ENCODE measurements at places on chromosomes 7 and 10. TPM values are rescaled to one million over a fixed set of nuclear protein-coding genes. Genes with fewer than 3 reads are reported as not detected.

DNA sequence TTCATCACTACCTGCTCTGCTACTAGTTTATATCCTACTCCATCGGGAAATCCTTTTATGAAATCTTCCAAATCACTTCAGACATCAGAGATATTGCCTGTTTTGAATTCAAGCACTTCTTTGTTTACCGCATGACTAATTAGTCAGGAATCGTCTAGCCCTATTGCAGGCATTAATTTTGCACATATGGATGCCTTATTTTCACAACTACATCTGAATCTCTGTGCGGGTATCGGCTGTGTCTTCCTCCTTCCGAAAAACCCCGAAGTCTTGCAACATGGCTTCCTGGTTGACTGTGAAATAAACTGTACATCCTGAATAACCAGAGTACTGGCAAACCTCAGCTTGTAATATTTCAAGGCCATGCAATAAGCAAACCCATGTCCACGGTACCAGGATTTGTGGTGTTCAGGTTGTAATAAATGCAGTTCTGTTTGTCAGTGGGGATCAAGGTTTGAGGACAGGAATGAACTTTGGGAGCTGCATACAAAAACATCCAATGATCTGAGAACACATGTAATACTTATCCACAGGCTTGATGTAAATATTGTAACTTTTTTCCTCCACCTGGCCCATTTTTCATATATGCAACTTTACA lies 642.1 kb downstream of the PARD3 start:
- peaks cover 8% of the 10 kb centered on the region for H3K27me3 ChIP-seq
- H3K4me3 ChIP-seq, result no peak overlapping the region
- DNase-seq, result no peak
- no peaks in the 10 kb centered on the region for H3K4me1 ChIP-seq
- H3K27ac ChIP-seq, result no peak overlapping the region
- no peaks in the 10 kb centered on the region for H3K36me3 ChIP-seq

- no peak overlapping the region for H3K4me3 ChIP-seq
- peak overlapping the region; percentile 67 for H3K27ac ChIP-seq
- DNase-seq, result no peak
- no peaks in the 10 kb centered on the region for H3K27me3 ChIP-seq
- H3K4me1 ChIP-seq, result peaks cover 28% of the 10 kb centered on the region
- H3K36me3 ChIP-seq, result peaks cover 38% of the 10 kb centered on the region
These were observed 20.1 kb downstream of the UPP1 start for GRCh38 chr7:48108959-48109847.

DNA sequence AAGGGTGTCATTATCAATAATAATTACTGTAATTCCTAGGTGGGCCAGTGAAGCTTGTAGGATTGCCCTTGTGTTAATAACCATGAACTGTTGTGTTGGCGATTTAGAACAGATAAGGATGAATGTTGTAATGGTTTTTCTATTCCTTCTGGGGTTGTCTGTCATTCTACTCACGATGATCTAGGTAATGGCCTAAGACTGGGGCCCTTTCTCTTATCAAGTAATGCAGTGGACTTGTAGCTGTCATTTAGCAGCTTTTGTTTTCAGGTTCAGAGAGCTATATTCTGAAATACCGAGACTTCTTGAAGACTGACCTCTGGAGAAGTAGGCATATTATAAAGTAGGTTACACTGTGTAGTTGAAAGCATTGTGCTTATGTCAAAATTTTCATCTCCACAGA lies 110.2 kb downstream of the TAF3 start:
- no peak overlapping the region for H3K27ac ChIP-seq
- no peaks in the 10 kb centered on the region for H3K36me3 ChIP-seq
- no peaks in the 10 kb centered on the region for H3K27me3 ChIP-seq
- H3K4me1 ChIP-seq, result peaks cover 8% of the 10 kb centered on the region

GRCh38 chr10:89942217-89942616 lies 240.8 kb downstream of the KIF20B start:
- H3K27me3 ChIP-seq, result no peaks in the 10 kb centered on the region
- no peak for DNase-seq
- no peaks in the 10 kb centered on the region for H3K4me1 ChIP-seq
- H3K4me3 ChIP-seq, result no peak overlapping the region
- no peak overlapping the region for H3K27ac ChIP-seq

DNA sequence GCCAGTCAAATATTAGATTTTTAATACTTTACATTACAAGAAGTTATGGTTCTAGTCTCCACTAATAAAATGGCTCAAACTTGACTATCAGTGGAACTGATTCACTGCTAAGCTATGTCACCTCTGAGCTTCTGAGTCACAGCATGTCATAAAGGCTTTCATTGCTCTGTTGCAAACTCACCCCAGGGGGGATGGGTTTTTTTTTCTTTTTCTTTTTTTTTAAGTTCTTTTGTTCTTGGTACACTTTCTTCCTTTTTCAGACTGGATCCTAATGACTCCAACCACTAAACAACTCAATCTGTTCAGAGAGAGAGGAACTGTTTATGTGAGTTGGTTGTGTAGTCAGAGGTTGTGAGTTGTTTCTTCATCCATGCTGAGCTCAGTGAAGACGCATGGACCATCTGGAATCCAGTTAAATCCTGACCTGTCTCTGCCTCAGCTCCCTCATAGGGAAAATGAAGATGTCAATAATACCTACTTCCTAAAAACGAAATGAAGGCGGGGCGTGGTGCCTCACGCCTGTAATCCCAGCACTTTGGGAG lies 11.0 kb downstream of the MYOF start:
- no peaks in the 10 kb centered on the region for H3K36me3 ChIP-seq
- no peaks in the 10 kb centered on the region for H3K27me3 ChIP-seq
- H3K4me1 ChIP-seq, result no peaks in the 10 kb centered on the region
- no peak overlapping the region for H3K4me3 ChIP-seq
- no peak for DNase-seq

DNA sequence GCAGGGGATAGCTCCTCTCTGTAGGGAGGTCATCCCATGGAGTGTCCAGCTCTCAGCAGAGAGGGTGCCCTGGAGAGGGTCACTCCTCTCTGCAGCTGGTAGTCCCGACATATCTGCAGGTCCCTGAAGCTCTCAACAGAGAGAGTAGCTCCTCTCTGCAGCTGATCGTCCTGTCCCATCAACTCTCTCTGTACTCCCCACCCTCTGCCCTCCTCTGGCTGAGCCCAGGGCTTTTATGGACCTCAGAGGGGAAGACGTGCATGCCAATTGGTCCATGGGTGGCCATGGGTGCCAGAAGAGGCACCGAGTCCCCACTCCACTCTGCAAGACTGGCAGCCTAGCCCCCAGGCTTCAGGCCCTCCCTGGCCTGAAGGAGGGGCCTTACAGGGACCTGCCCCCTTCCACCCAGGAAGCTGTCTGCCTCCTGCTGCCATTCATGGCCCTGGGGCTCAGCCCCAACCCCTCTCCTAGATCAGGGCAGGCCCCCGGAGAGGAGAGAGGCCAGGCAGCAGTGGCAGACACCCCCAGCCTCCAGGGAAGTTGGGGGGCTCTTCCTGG lies 9.0 kb upstream of the BLVRA start:
- H3K4me3 ChIP-seq, result no peak overlapping the region
- H3K27ac ChIP-seq, result no peak overlapping the region
- DNase-seq, result no peak
- peaks cover 5% of the 10 kb centered on the region for H3K27me3 ChIP-seq

DNA sequence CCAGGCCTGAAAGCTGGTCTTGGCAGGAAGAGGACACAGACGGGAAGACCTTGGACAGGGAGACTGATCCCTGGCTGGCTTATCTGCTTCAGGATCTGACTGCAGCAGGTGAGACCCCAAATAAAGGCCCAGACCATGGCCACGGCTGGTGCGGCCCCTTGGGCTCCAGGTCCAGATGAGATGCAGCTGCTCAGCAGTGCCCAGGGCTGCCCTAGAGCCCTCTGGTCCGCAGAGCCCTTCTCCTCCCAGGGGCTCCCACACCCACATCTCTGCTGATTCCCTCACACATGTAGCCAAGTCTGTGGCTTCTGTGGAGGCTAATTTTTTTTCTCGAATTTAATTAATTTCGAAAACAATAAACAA lies 46.3 kb downstream of the VIPR2 start:
- H3K4me1 ChIP-seq, result no peaks in the 10 kb centered on the region
- no peak overlapping the region for H3K4me3 ChIP-seq
- no peak for DNase-seq
- no peaks in the 10 kb centered on the region for H3K27me3 ChIP-seq
- H3K36me3 ChIP-seq, result peaks cover 4% of the 10 kb centered on the region

GRCh38 chr7:52088008-52088901 lies 771.6 kb upstream of the COBL start:
- no peaks in the 10 kb centered on the region for H3K36me3 ChIP-seq
- DNase-seq, result no peak
- no peaks in the 10 kb centered on the region for H3K4me1 ChIP-seq
- H3K27me3 ChIP-seq, result no peaks in the 10 kb centered on the region
- no peak overlapping the region for H3K4me3 ChIP-seq

DNA sequence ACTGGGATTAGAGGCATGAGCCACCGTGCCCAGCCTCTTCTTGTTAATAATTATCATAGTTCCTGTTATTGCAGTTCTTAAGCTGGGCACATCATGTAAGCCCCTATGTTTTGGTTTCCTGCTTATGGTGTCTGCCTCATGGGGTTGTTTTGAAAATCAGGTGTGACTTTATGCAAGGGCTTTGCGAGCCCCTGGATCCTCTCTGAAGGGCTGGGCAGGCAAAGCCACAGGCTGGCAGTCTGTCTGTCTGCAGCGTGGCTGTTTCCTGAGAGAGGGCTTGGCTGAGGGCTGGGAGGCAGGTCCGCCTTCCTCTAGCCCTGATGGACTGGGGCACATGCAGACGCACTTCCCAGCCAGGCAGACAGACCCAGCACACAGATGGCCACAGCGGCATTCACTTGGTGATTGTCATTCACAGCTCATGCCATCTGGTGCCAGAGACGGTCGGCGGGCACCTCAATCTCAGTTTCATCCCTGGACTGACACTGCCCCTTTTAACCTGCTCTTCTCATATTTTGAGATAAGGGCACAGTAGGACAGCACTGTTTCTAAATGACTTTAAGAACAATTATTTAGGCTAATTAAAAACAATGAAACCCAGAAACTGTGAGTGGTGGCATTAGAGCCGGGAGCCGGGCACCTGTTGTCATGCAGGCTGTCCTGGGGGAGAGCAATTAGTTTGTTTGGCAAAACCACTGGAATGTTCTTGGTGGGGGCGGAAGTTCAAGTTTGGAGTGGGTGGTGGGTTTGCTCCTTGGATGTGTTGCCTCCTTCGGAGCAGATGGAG lies 35.5 kb downstream of the RBM20 start:
- DNase-seq, result no peak
- peaks cover 6% of the 10 kb centered on the region for H3K4me1 ChIP-seq
- no peak overlapping the region for H3K4me3 ChIP-seq
- H3K36me3 ChIP-seq, result no peaks in the 10 kb centered on the region
- H3K27me3 ChIP-seq, result peaks cover 21% of the 10 kb centered on the region

GRCh38 chr7:122291189-122291588 lies 13.4 kb downstream of the FEZF1 start:
- no peak overlapping the region for H3K4me3 ChIP-seq
- H3K27me3 ChIP-seq, result no peaks in the 10 kb centered on the region
- no peaks in the 10 kb centered on the region for H3K4me1 ChIP-seq
- H3K36me3 ChIP-seq, result no peaks in the 10 kb centered on the region
- no peak for DNase-seq

DNA sequence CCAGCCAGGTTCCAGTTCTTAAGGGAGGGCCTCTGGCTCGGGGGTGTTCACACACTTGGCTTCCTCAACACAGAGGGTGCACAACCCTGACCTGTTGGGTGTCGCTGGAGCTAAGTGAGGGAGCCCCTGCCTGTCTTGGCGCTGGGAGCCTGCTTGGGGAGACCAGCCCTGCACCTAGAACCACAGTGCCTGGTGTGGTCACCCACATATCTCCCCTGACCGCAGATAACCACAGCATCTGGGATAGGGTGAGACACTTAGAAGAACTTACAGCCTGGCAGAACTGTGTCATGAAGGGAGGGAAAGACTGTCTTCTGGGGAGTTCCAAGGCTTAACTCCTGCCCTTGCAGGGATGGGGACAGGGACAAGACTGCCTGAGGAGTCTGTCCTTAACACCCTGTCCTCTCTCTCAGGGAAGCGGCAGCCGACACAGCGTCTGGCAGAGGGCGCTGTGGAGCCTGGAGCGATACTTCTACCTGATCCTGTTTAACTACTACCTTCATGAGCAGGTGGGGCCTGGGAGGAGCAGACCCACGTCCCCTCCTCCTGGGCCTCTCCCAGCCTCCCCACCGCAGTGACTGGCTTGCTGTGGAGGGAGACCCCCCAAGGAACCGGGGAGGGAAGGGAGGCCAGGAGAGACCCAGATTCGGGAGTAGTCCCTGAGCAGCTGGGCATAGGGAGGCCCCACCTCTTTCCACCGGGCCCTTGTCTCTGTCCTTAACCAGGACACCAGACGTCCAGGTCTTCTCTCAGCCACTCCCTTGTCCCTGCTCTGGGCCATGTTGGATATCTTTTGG lies 59.0 kb downstream of the PALD1 start:
- no peaks in the 10 kb centered on the region for H3K4me1 ChIP-seq
- H3K27me3 ChIP-seq, result no peaks in the 10 kb centered on the region
- no peak for DNase-seq
- no peaks in the 10 kb centered on the region for H3K36me3 ChIP-seq
- no peak overlapping the region for H3K4me3 ChIP-seq
- H3K27ac ChIP-seq, result no peak overlapping the region

GRCh38 chr10:88278912-88279311 lies 304.2 kb downstream of the RNLS start:
- peaks cover 2% of the 10 kb centered on the region for H3K27me3 ChIP-seq
- no peak overlapping the region for H3K4me3 ChIP-seq
- DNase-seq, result no peak
- peaks cover 9% of the 10 kb centered on the region for H3K36me3 ChIP-seq

DNA sequence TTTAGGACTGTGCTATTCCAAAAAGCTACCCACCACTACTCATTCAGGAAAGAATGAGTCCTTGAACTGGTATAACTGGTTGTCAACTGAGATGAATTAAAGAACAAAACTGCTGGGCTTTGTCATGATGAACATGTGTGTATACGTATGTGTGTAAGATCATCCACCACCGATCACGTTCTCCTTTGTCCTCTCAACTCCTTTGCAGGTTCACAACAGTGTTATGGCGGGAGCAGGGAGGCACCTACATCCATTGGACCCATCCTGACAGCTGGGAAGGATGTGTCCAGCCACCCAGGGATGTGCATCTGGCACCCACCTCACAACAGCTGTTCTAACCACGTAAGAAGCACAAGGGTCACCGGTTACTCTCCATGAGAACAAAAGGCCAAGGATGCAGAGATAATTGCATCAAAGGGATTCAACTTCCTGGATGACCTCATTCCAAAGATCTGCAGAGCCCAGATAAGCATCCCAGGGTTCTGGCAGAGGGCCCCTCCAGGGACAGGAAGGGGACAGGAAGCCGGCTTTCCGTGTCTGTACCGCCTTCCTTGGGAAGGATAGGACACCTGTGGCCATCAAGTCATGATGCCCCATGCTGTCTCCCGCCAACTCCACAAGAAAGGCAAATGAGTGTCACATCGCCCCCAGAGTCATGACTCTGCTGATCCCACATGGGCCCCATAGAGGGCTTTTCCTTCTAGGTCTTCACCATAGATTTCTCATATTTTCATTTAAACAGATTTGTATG lies 66.1 kb downstream of the STEAP1B start:
- H3K4me3 ChIP-seq, result no peak overlapping the region
- H3K27me3 ChIP-seq, result peaks cover 11% of the 10 kb centered on the region
- peaks cover 4% of the 10 kb centered on the region for H3K4me1 ChIP-seq
- H3K27ac ChIP-seq, result no peak overlapping the region

PNLIPRP1 gene
- total RNA-seq, result not detected

PARD3 gene
- 1.7 TPM for total RNA-seq

TUBB8 gene
- not detected for total RNA-seq

NOS3 gene
- total RNA-seq, result 12.2 TPM

Measured in activated T-helper 1 cell treated with anti-CD3 and anti-CD28 coated beads, Interleukin-12 subunit alpha, Interleukin-12 subunit beta, Interleukin-2, Interleukin-4 antibody, amounts not matched to agents 30 ng/mL and 10 ng/mL and 1 ng/mL, durations not matched to agents 14 hours and 24 hours and 36 hours (primary cell).